CD8-positive, alpha-beta T cell (primary cell): ENCODE measurements at places on chromosomes 3 and 15.

- no peak for DNase-seq
Measured at GRCh38 chr3:114899186-114899931, 247.7 kb downstream of the ZBTB20 start.

DNA sequence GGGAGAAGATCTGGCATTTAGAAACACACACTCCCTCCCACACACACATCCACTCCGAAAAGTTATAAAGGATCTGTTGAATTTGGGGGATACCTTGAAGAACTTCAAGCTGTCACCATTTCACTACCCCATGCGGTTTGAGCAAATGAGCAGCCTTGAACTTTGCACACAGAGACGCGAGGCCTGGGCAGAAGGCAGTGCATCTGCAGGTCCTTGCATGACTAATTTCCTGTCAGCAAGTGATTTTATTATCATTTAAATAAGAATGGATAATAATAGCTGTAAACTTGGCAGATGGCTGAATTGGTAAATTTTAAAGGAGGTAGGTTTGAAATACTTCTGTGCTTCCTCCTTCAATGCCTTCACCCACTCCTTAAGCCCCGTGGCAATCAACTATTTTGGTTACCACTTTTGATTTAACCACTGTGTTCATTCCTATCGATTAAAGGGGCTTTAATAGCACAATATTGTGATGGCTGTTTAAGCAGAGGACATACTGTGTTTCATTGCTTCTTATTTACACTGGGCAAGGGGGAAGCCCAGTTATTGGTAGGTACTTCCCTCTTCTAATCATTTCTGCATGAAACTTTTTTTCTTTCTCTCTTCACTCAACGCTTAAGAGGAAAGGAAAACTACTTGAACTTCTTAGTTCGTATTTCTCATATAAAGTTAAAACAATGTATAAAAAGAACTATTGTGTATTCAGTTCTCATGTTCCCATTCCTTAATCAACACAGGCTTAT, 108.1 kb downstream of the ROBO2 start:
- DNase-seq = no peak

DNA sequence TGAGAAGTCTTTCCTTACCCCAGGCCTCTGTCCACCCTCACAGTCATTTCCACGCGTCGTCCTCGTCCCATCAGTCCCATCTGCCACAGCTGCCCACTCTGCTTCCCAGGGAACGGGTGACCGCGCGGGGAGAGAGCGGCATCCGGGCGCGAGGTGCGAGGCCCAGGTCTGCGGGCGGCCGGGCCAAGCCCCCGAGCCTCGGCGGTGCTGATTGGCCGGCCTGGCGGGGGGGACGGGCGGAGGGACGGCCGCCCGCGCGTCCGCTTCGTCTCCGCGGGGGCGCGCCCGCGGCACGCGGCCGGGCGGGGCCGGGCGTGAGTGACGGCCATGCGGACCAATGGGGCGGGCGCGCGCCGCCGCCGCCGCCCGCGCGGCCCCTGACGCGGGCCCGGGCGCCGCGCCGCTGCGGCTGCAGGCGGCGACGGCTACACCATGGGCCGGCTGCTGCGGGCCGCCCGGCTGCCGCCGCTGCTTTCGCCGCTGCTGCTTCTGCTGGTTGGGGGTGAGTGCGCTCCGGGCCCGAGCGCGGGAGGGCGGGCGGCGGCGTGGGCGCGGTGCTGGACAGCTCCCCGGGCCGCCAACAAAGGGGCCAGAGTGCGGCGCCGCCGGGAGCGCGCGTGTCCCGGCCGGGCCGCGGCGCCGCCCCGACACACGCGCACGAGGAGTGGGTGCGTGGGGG, at the start of gene PODXL2:
Gene PODXL2 (plus strand): TSS at position 398 of the 679 bp plus-strand sequence. CDS start 35 bp downstream, at position 433.
- peak; percentile 27 for DNase-seq

DNA sequence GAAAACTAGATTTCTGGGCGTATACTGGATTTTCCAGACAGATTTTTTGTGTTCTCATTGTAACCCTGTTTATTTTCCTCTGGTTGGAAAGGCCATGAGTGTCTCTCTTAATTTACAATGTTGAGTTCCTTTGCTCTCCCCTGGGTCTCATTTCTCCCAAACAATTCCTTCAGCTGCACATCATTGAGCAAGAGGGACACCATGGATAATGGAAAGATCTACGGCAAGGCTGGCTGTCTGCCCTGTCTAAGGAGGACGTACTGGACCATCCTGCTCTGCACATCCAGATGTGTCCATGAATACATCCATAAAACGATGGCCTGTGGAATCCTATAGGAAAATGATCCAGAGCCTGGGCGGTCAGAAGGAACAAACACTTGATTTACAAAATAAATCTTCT, 258.1 kb upstream of the MCTP2 start:
- DNase-seq = no peak

DNA sequence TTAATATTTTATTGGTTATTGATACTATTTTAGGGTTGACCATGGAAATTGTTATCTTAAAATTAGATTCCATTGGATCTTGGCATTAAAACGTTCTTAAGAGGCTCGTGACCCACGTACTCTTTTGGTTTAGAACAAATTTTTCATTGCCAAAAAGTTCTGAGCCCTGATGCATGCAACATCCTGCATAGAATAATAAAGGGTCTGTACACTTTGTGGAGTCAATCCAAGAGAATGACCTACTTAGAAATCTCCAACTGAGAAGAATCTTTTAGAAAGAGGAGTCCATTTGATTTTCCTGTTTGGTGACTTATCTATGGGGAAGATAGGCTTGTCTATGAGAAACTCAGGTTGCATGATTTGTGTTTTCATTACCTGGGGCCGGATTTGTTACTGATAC, 404.2 kb upstream of the RGMA start:
- no peak for DNase-seq

DNA sequence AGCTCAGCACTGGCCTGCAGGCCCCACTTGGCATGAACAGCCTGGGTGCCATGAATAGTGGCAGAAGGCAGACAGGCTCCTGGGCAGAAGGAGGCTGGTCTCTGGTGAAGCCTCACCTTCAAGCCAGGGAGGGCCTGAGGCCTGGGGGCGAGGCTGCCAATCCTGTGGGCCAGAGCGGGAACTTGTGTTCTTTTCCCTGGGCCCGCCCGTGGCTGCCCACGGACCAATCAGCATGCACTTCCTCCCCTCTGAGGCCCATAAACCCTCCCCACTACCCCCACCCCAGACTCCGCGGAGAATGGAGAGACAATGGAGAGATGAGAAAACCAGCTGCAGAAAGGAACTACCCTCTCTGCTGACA, 283.8 kb upstream of the ROBO1 start:
- DNase-seq = no peak
